ENCODE measurements at places on chromosomes 5 and 9. TPM values are rescaled to one million over a fixed set of nuclear protein-coding genes. Genes with fewer than 3 reads are reported as not detected.

Gene GRIN3A
- 3.1 TPM for polyA plus RNA-seq

DNA sequence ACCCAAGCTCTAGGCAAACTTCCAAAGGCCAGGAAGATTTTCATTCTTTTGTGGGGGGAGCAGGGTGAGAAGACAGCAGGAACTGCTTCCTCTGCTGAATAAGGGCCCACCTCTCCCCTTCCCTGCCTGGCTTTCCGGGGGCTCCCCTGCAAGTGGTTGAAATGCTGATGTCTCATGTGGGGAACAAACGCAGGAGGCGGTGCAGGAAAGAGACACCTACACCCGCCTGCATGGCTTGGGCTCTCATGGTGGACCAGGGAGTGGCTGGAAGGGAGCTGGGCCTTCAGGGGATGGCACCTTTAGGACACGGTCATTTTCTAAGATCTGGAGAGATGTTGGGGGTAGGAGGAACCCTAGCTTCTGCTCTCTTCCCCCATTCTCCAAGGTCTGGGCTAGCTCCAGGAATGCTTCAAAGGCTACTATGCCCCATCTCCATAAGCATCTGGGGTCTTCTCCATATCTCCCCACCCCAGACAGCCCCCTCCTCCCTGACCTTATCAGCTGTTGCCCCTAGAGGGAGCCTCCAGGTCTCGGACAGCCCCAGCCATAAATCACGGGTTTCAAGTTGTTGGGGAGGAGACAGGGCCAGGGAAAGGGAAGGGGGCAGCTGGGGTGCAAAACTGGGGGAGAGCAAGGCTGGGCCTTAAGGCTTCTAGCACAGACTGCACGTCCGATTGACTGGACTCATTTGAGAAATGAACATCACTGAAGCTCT is 76.6 kb downstream of the PSD2 start:
- no peak for DNase-seq

DNA sequence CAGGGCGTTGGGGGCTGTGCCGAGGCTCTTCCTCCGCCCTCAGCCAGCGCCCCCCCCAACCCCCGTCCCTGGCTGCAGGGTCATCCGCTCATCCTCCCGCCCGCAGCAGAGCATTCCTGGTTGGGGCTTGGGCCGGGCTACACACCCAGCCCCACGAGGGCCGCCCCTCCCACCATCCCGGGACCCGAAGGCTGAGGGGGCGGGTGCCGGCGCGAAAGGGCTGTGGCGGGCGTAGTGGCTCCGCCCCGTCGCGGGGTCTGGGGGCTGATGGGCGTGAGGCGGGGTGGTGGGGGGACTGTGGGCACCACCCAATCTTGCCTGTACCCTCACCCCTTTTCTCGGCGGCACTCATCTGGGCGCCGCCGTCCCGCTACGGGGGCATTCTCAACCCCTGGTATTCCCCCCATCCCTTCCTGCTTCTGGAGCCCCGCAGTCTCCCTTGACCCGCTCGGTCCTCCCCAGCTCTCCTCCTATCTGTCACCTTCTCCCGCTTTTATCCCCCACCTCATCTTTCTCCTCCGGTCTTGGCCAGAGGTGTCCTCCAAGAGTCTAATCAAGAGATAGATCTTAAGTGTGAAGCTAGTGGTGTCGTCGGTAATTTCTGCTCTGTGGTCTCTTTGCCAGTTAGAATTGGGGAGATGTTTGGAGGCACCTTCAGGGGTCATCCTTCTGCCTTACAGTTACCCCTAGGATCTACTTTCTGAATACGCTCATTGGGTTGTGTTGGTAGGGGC is 1.6 kb downstream of the FER start:
- DNase-seq = peak; percentile 5

DNA sequence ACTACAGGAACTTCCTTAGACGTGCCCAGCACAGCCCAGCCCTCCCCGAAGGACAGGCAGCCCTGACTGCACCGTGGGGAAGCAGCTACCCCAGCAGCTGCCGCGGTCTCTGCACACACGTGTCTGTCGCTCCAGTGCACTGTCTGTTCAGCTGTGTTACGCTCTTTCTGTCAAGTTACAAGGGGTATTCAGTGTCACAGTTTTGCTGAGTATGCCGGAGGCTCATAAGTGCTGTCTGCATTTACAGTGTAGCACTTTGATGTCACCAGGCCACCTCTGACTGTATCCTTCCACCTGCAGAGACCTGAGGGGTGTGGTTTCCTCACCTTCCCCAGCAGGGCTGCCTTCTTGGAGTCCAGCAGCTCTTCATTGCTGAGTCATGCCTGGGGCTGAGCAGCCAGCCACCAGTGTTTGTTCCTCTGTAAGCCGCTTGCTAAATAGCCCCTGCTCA is 126.8 kb downstream of the EHMT1 start:
- DNase-seq = no peak

DNA sequence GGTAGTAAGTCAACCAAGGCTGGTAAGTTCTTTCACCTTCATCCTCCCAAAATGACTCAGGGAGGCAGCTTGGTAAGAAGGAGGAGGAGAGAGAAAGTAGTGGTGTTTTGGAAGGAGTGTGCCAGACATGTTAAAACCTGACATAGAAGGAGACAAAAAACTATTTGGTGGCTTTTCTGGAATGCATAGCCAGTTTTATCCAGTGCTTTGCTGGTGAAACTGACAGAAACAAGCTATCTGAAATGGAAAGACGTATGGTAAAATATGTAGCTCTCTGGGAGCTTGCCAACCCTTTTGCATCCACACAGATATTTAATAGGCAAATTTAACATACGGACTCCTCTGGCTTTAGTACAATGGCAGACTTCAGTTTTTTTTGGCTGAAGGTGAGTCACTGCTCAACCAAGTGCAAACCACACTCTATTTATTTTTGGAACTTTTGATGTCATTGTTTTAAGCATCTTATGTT is 45.4 kb downstream of the RAB14 start:
- DNase-seq = no peak

GRCh38 chr9:110065532-110065931 is 142.4 kb downstream of the C9orf152 start:
- DNase-seq = no peak

DNA sequence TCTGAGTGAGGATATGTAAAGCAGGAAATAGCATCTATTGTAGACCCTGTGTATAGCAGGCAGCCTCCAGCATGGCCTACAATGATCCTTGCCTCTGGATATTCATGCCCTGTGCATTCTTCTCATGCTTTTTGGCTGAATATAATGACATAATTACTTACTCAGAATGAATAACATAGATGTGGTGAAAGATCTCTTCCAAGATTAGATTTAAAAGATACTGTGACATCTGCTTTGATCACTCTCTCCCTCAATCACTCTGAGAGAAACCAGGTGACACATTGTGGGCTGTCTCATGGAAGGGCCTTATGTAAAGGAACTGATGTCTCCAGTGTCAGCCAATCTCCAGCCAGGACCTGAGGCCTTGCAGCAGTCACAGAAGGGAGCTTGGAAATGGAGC is 376.7 kb downstream of the DNAH5 start:
- no peak for DNase-seq

DNA sequence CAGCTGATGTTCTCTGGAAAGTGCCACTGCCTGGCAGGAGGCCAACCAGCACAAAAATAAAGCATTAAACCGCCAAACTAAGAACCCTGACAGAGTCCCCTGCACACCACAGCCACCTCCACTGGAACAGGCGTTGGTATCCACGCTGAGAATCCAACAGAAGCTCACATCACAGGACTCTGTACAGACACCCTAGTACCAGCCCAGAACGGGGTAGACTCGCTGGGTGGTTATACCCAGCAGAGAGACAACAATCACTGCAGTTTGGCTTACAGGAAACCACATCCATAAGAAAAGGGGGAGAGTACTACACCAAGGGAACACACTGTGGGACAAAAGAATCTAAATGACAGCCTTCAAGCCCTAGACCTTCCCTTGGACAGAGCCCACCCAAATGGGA is 15.0 kb upstream of the POU5F2 start:
- DNase-seq = no peak

All from right renal pelvis (tissue), 4 donors.